Left colon (tissue), 2 donors: ENCODE measurements at places on chromosomes 7 and 10.

DNA sequence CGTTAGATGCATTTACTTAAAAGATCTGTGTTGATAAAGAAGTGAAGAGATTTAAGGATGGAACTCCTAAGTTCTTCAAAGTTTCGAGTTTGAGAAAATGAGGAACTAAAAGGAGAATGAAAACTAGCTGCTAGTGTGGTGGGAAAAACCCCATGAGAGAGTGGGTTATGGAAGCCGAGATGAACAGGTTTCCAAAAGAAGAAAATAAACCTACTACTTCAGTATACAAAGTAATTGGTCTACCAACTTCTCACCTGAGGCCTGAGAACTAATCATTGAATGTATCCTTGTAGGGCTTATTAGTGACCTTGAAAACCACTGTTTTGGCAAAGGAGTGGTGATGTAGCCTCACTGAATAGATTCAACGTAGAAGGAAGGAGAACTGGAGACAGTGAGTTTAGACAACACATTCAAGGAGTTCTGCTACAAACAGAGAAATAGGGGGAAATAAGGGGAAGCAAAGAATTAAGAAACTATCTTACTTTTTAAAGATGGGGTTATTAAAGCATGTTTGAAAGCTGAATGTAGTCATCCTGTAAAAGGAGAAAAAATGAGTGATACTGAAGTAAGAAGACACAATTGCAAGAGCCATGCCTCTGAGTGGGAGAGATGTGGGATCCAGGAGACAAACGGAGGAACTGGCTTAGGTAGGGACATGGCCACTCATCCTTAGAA is 50.8 kb downstream of the CH25H start:
- no peak for DNase-seq

DNA sequence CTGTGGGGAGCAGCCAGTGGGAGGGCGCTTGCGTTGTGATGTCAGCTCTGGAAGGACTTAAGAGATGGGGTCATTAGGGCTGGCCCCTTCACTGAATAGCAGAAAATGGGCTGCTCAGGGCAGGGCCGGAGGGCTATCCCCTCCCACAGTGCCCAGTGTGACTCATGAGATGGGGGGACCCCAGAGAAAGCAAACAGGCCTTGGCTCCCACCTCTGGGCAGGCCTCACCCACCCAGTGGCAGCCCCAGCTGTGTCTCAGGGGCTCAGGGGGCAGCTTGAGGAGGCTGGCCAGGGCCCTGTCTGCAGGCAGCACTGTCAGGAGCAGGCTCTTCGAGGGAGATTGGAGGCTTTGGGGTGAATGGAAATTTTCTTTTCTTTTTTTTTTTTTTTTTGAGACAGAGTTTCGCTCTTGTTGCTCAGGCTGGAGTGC is 168.3 kb downstream of the SLIT1 start:
- DNase-seq = no peak

- DNase-seq = no peak
Observed at GRCh38 chr7:152419473-152420429, 16.1 kb downstream of the KMT2C start.

DNA sequence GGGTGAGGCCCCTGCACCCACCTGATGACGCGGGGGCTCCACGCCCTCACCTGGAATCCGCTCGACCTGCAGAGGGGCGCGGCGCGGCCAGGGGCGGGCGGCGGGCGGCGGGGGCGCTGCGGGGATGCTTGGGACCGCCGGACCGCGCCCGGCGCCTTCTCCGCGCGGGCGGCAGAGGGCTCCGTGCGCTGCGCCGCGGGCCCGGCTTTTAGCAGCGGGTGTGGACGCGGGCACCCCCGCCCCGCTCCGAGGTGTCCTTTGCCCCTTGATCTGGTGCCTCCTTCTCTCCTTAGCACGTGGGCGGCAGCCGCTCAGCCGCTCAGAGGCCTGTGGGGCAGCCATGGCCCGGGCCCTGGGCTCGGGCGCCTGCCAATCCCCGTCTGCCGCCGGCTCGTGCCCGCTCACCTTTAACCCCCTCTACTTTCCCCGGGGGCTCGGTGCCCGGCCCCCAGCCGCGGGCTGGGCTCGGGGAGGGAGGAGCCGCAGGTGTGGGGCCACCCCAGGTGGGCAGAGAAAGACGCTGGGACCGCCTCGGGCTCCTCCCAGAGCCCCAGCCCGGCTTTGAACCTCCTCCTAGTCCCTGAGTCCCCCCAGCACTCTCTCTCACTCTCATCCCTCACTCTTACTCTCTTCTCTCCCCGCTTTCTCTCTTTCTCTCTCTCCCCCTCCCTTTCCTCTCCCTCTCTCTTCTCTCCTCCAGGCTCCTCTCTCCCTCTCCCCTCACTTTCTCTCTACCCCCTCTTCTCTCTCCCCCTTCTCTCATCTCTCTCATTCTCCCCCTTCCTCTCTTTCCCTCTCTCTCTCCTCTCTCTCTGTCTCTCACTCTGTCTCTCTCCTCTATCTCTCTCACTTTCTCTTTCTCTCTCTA is 19.7 kb upstream of the VPS37D start:
- peak; percentile 86 for DNase-seq
